Hematopoietic multipotent progenitor cell treated with erythropoietin and hydrocortisone succinate and interleukin-3 and kit ligand, for 6 days (in vitro differentiated cells): ENCODE measurements at places on chromosomes 11 and 22.

DNA sequence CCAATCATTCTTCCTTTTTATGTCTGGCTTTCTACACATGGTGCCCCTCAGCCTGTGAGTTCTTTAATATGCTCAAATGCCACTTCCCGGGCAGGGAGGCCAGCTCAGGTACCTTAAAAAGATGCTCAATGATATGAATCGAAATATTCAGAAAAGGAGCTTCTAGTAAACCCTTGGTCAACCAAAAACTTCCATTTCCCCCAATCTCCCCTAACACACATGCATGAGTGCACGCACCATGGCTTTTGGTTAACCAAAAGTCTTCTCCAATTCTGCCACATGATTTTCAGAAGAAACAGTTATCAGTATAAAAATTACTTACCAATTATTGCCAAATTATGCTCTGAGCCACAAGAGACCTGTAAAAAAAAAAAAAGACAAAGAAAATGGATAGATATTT is 135.0 kb downstream of the SERGEF start:
- DNase-seq: no peak

DNA sequence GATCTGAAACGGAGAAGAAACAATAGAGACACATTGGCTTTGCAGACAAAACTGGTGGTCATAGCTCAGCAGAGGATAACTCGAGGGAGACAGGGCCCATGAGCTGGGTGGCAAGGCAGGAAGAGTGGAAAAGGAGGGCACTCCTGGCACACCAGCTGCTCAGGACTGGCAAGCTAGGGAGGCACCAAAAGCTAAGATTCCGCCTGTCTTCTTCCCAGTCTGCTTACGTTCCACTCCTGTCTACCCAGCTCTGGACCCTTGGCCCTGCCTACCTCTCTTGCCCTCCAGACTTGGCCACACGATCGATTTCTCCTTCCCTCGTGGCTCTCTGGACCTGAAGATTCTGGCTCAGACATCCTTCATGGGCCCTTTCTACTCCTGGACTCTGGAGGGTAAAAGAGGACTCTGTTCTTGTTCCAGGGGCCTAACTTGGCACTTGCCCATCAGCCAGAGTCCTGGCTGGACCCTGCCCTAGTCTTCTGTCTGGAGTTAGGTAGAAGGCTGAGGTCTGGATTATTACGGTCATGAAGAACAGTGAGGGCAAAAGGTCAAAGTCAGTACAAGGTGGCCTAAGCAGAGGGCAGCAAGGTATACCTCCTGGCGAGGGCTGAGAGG is 115.2 kb upstream of the PITPNB start:
- DNase-seq: no peak

DNA sequence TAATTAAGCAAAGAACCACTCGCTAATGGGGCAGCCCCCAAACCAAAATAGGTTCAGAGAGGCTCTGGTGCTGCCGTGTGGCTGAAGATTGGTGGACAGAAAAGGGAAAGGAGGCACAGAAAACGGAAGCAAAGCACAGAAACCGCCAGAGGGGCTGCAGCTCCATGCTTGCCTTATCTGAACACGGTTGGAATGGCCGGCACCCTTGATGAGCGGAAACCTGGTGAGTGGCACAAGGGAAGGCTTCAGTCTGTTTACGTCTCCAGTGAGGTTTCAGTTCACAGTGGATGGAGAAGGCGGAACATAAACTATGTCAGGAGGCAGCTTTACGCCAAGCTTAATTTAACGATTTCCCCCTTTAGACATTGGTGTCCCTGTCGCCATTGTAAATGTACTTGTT is 5.2 kb upstream of the PRR33 start:
- DNase-seq: peak; percentile 65

DNA sequence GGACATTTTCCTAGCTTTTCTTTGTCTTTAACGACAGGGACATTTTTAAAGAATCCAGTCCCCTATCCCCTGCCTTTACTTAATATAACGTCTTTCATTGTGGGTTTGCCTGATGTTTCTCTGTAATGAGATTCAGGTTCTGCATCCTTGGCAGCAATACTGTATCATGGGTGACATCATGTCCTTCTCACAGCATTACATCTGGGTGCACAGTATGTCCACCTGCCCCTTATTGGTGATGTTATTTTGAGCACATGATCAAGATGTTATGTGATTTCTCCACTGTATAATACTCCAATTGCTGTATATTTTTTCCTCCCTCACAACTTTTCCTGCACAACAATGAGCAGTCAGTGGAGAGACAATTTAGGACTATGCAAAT is 9.7 kb upstream of the STK33 start:
- no peak for DNase-seq

DNA sequence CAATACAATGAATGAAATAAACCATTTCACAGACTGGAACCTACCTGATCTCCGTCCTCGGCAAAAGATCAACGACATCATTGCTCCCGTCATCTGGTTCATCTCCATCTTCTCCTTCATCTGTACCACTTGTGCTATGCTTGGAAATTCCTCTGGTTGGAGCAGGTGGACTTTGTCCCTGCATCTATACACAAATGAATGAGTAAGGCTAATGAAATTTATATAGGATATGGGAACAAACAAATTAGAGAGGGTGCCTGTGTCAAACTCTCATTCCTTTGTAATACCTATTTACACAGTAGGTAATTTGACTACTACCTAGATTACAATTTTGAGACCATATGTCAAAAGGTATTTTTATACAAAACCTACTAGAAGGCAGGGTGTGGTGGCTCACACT is 59.4 kb downstream of the F2 start:
- DNase-seq: no peak
